Natural killer cell (primary cell): ENCODE measurements at places on chromosomes 5 and 9. TPM values are rescaled to one million over a fixed set of nuclear protein-coding genes. Genes with fewer than 3 reads are reported as not detected.

Gene LURAP1L
- not detected for total RNA-seq

Gene SREK1
- total RNA-seq, result 168 TPM

Gene PCDHA6
- total RNA-seq, result not detected

Gene NKD2
- not detected for total RNA-seq

Gene CDHR2
- total RNA-seq, result 0.75 TPM

Gene ADGRV1
- 0.71 TPM for total RNA-seq

Gene FAM219A
- 19.2 TPM for total RNA-seq

Gene TMEM252
- not detected for total RNA-seq

Gene BRD9
- total RNA-seq, result 76.0 TPM

Gene CNTNAP3B
- total RNA-seq, result not detected

Gene ANKRD31
- 0.09 TPM for total RNA-seq
